ENCODE measurements at places on chromosomes 1 and 21.

DNA sequence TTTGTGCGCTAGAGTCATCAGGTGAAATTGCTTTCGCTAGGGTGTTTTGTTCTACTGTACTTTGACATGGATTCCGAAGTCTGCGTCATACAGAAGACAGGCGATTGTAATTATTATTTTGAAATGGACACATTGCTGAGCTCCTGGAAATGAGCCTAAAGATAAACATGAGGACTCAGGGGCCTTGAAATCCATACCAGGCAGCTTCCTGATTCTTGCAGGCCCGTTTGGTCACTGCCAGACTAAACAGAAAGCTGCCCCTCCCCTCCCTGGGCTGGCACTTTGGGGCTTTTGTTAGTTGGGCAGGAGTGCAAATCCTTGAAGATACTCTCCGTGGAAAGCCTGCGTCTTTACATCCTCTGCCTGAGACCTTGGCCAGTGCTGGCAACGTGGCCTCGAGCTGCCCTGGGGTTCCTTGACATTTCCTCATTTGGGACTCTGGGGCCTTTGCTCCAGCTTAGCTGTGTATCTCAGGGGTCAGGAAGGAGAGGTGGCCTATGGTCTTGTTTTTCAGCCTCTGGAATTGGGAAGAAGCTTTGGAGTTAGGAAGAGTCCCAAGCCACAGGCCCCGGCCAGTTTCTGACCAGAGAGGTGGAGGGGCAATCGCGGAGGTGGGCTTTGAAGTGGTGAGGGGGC is 26.9 kb upstream of the KCNE2 start:
- no peak for DNase-seq

- DNase-seq = no peak
Measured at GRCh38 chr1:172154551-172154950, 265.9 kb upstream of the C1orf105 start.

GRCh38 chr1:193533853-193534252 is 347.4 kb upstream of the B3GALT2 start:
- no peak for DNase-seq

DNA sequence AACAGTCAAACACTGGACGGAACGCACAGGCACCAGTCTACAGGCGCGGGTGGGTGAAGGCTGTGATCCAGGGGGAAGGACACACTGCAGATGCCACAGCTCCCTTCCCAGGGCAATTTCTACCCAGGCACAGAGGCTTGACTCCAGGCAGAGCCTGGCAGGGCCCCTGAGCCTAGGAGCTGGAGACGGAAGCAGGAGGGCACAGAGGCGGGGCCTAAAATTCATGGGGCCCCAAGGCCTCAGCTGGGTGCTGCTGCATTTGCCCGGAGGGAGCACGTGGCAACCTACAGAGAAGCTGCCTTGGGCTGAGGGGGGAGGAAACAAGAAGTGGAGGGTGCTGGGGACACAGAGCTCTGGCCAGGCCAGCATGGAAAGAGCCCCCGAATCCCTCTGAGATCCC is 41.2 kb downstream of the UBE2G2 start:
- DNase-seq = no peak

DNA sequence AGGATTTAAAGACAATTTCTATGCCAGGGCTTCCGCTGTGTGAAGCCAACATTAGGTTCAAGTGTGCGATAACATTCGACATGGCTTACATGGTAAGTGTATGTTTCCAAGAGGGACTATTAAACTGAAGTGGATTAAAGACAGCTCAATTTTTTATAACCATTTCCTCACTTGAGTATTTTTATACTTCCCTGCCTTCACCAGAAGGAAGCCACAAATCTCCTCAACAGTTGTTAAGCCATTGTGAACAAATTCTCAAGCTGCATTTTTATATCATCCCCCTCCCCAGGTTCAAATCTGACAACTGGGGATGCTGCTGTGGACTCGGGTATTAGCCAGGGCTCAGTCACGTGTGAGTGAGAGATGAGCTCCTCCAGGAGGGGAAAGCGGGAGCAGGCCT is 116.3 kb downstream of the RHOU start:
- no peak for DNase-seq

- DNase-seq = no peak
Measured at GRCh38 chr1:2446861-2447260, 29.2 kb upstream of the PLCH2 start.

DNA sequence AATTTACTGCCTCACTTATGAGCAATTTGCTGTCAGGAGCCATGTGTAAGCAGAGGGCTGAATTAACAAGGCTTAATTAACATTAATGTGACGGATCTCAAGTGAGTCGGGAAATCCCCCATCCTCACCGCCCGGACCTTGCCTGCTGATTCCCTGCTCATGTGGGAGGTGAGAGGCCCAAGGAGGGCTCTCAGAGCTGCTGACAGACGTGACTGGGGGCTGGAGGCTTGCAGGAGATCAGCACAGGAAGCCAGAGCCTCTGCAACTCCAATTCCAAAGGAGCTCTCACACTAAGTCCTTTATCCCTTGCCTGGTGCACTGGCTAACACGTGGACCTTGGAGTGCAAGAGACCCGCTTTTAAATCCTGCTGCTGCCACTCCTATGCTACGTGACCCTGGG is 19.4 kb downstream of the LRP8 start:
- no peak for DNase-seq

DNA sequence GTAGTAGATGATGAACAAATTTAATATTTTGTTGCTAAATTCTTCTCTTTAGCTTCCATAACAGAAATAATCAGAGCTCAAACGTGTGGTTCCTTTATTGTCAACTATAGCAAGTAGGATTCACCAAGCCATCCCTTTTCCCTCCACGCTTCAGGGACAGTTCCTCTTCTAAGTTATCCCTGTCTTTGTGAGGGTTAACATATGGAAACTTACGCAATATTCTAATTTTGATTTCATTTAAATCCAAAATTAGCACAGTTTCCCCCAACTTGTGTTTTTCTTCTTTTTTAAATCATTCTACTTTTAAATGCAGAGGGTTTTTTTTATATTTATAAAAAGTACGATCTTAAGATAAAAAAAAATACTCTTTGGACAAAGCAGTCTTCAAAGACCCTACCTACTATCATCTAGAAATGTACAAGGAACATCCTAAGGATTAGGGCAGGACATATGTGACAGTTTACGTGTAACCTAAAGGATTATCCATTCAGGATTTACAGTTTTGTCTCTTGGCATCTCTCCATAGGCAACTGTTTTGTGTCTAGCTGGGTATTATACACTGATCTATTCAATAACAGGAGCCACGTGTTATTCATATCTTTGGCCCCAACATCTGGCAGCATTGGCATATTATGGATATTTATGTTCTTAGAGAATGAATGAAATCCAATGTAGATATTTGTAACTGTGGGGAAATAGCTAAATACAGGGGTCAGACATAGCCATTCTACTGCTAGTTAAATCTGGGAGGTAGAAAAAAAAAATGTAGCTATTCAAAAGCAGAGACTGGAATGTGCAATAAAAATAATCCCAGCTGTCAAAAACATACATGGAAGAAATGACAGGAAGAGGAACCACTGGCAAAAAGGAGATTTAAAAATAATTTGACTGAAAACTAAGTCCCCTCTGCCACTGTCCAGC is 272.9 kb downstream of the NEGR1 start:
- no peak for DNase-seq

- no peak for DNase-seq
Measured at GRCh38 chr1:201507360-201507675, 395 bp upstream of the CSRP1 start.

- no peak for DNase-seq
Measured at GRCh38 chr1:179870870-179871269, 6.7 kb downstream of the TOR1AIP2 start.

GRCh38 chr1:115564201-115564600 is 77.6 kb upstream of the VANGL1 start:
- DNase-seq = no peak

GRCh38 chr1:209123601-209124000 is 459.9 kb upstream of the CAMK1G start:
- DNase-seq = no peak

DNA sequence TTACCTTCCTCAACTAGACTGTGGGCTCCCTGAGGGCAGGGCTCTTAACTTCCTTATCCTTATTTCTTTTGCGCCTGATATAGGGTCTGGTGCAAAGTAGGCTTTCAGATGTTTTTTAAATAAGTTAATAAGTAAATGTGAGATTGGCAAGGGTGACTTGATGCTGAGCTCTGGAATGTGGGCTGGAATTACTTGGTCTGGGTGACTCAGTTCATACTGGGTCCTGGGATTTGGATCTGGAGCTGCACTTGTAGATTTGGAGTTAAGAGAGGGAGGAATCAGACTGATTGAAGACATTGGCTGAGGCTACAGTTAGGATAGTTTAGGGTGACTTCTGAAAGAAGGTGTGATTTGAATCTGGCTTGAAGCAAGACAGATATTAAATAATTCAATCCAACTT is 190.9 kb downstream of the GIPC2 start:
- DNase-seq = no peak

DNA sequence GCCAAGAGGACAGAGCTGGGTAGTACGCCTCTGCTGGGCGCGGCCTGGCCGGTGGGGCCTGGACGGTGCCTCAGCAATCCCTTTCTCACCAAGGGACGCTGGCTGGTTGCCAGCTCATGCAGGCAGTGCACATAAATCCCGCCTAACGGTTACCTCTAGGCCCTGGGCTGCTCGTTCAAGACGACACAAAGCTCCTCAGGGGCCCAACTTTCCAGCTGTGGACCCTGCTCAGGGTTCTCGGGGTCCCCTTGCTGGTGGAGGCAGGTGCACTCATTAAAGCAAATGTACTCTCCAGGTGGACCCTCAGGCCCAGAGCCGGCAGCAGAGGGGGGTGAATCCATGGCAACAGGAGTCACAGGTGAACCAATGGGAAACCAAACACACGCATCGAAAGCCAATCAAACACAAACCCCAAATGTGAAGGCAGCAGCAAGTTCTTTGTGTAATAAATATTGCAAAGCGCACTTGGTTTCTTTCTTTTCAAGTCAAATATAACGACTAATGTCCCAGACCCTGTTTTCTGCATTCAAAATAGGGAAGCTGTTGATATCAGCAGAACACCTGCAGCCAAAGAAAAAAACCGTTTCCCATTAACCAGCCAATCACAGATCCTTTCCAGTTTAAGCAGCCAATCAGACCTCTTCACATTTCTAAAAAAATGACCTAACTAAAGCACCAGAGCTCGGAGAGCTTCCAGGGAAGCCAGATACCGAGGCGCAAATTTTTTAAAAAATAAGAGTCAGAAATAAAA is 26.1 kb upstream of the CLSTN1 start:
- no peak for DNase-seq

DNA sequence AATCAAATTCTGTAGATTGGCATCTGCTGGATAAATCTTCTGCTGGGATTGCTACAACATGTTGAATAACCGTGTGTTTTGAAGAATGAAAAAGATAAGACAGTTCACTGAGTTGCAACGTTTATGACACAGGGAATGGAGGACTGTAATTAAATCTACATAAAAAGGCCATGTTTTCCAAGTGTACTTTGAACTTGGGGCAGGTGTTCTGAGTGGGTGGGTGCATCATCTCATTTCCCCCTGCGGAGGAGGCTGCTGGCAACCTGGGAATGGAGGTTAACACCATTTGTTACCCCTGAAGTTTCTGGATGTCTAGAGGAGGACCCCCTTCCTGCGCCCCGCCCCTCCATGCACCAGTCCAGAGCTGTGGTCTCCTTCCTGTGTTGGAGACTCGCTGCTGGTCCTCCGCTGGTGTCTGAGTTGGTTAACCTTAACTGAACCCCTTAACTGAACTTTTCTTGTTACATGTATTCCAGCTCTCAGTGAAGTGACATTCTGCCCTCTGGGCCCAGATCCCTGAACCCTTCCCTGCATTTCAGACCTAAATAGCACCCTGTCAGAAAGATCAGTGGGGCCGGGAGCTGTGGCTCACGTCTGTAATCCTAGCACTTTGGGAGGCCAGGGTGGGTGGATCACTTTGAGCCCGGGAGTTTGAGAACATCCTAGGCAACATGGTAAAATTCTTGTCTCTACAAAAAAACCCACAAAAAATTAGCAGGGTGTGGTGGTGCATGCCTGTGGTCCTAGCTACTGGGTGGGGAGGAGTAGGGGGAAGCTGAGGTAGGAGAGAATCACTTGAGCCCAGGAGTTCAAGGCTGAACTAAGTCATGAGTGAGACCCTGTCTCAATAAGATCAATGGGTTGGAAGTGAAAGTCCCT is 31.8 kb downstream of the UCK2 start:
- no peak for DNase-seq

DNA sequence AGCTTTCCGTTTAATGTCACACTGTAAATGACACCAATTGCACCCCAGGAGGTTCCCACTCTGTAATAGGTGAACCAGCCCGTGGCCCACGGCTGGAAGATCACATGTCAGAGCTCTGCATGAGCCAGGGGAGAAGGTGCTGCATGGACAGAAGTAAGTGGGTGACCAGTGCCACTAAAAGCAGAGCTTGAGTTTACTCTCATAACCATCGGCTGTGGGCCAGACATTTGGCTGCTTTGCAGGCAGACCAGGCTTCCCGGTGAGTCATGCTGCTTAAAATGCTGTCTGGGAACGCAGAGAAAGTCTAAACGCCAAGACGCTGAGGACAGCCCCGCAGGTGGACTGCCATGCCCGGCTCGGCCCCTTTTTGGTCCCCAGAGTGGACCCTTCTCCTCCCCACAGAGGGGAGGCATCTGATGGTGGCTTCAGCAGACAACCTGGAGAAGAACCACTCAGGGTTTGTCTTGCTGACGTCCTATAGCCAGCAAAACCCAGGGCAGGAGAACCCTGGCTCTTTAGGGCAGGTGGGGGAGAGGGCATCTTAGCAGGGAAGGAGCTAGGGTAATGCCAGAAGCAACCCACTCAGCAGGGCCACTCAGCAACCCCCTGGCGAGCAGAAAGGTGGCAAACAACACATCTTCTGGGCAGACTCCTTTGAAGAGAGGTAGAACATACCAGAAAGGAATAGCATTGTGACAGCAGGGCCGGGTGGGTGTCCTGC is 7.3 kb downstream of the KIAA2013 start:
- DNase-seq = peak; percentile 79

- no peak for DNase-seq
Measured at GRCh38 chr1:71428029-71428428, 347.2 kb upstream of the ZRANB2 start.

GRCh38 chr1:23423415-23424292 is 894 bp downstream of the TCEA3 start:
- no peak for DNase-seq

GRCh38 chr1:146020058-146021049 is 1.2 kb downstream of the HJV start:
- no peak for DNase-seq

GRCh38 chr1:61606448-61607312 is 118.3 kb downstream of the TM2D1 start:
- DNase-seq = peak; percentile 88

- DNase-seq = no peak
Measured at GRCh38 chr1:92136341-92136740, 56.2 kb downstream of the BTBD8 start.

GRCh38 chr1:200191993-200192392 is 164.5 kb downstream of the NR5A2 start:
- no peak for DNase-seq

DNA sequence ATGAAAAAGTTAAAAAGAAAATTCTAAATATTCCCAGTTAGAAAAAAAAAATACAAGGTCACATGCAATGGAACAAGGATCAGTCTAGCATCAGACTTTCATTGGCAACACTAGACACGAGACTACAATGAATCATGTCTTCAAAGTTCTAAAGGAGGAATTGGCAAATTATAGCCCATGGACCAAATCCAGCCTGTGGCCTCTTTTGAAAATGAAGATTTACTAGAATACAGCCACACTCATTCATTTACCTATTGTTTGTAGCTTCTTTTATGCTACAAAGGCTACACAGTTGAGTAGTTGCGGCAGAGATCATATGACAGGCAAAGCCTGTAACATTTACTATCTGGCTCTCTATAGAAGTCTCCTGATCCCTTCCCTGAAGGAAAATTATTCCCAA is 71.4 kb downstream of the MRPL39 start:
- no peak for DNase-seq

- no peak for DNase-seq
Measured at GRCh38 chr1:115118086-115118485, 28.8 kb upstream of the TSPAN2 start.

GRCh38 chr1:42738678-42739226 is 1.3 kb downstream of the CLDN19 start:
- no peak for DNase-seq
